M059J (cell line): ENCODE measurements at places on chromosomes 16 and 17.
A peak's percentile ranks its signal among the peaks of the same experiment; 100 is the strongest.

GRCh38 chr17:49590874-49591273 lies 15.2 kb downstream of the NXPH3 start:
- DNase-seq = no peak

GRCh38 chr16:88790312-88791211 lies 5.5 kb upstream of the PIEZO1 start:
- peak; percentile 41 for DNase-seq

DNA sequence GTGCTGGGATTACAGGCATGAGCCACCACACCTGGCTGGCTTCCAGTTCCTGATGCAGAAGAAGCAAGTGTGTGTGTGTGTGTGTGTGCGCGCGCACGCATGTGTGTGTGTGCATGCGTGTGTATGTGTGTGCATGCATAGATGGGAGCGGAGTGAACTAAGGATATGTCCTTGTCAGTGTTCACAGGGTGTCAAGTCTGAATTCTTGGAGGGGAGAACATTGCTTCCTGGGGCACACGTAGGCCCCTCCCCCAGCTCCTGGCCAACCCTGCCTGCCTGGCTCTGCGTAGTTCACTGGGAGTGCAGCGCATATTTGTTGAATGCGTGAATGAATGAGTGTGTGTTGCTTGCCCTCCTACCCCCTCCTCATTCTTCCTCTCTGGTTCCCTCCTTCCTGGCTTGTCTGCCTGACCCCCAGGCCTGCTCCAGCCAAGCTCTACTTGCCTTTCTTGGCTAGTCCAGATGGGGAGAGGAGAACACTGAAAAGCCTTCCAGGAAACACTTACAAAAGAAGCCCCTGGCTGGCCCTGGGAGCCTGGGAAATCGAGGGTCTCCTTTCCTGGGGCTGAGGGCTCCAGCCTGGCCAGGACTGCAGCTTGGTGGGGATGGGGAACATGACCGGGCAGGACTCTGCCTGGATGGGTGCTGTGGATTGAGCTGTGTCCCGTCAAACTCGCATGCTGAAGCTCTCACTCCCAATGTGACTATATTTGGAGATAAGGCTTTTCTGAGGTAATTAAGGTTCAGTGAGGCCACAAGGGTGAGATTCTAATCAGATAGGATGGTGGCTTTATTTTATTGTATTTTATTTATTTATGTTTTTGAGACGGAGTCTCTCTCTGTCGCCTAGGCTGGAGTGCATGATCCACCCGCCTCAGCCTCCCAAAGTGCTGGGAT lies 27.9 kb downstream of the IGFBP4 start:
- DNase-seq = no peak

DNA sequence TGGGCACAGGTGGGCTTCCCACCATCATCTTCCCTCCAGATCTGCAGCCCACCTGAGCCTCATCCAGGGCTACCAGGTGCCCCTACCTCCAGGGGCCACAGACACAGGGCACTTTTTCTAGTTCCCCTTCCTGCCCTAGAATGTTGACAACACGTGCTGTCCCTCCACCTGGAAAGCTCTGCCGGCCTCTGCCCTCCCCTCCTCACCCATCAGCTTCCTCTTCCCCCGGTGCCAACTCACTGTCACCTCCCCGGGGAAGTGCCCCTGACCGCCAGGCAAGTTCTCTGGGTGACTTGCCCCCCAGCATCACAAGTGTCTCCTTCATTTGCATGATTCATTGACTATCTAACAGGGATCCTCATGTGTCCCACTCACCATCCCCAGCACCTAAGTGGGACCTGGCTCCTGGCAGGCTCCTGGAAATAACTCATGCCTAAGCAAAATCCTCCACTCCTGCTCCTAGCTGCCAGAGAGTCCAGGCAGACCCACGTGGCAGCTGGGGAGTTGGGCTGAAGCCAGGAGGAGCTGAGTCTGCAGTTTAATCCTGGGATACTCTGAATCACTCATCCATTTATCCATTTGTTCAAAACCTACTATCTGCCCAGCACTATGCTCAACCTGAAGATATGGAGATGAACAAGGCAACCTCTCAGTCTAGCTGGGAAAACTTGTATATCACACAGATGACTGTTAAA lies 304.4 kb downstream of the FOXL1 start:
- peak; percentile 84 for DNase-seq

DNA sequence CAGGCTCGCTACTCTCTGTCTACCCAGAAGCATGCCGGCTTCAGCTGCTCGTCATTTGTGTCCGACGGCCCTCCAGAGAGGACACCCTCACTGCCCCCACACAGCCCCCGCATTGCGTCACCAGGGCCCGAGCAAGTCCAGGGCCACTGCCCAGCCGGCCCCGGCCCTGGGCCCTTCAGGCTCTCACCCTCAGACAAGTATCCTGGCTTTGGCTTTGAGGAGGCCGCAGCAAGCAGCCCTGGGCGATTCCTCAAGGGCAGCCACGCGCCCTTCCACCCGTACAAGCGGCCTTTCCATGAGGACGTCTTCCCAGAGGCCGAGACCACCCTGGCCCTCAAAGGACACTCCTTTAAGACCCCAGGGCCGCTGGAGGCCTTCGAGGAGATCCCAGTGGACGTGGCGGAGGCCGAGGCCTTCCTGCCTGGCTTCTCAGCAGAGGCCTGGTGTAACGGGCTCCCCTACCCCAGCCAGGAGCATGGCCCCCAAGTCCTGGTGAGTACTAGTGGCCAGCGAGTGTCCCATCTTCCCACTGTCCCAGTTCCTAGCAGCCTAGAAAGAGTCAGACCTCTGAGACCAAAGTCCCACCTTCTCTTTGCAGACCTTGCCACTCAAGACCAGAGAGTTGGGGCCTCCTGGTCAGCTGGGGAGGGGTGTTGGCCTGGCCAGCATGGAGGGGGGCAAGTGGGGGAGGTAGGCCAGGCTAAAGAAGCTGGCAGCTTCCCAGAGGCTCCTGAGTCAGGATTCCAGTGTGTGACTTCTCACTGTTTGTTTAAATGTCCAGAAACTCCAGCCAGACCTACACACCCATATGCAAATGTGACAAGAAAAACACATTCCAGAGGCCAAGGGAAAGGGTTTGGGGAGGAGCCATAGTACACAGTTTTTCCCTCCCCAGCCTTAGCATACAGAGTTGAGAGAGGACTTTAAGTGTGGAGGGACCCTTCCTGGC lies 18.6 kb downstream of the FOXN1 start:
- DNase-seq = peak; percentile 80

DNA sequence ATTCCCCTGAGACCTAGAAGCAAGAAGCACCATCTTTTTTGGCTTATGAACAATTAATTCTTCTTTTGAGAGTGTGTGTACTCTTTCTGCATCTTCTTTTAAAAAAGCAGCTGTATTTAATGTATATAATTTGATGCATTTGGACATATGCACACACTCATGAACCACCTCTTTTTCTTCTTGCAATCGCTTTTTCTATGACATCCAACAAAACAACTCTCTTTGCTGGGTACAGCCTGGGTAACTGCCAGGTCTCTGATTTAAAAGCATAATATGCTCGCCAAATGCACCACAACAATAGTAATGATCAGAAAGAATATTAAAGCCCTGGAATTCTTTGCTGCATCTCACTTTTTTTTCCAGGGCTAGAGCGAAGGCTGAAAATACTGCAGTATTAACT lies 97.3 kb downstream of the HAPSTR1 start:
- DNase-seq = no peak

- no peak for DNase-seq
Measured at GRCh38 chr17:37518826-37519225, 29.1 kb downstream of the DUSP14 start.

- no peak for DNase-seq
Measured at GRCh38 chr17:70274255-70274654, 104.9 kb downstream of the KCNJ2 start.

- no peak for DNase-seq
Measured at GRCh38 chr17:1351971-1352370, 48.1 kb downstream of the YWHAE start.

GRCh38 chr17:21287703-21288449 lies 3.4 kb downstream of the MAP2K3 start:
- DNase-seq = peak; percentile 99

- peak; percentile 46 for DNase-seq
Measured at GRCh38 chr17:51132964-51133319, 12.3 kb upstream of the SPAG9 start.

DNA sequence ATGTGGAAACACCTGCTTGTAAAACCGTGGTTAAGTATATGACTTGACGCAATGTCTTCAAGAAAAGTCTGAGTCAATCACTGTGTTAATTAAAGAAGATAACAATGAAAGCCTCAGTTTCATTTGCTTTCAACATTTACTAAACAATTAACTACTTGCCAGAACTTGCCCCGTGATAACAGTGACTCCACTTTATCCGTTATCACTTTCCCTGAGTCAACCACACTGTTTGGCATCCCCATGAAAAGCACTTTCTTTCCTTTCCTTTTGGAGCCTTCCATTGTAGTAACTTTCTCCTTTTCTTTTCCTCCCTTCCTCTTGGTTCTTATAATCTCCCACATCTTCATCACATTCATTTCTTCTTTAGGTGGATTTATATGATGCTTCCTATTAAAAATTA lies 435.1 kb upstream of the GOT2 start:
- DNase-seq = no peak

- no peak for DNase-seq
Measured at GRCh38 chr17:3660311-3660891, 8.0 kb downstream of the TAX1BP3 start.

GRCh38 chr17:15930426-15930825 lies 14.5 kb upstream of the ADORA2B start:
- peak; percentile 29 for DNase-seq

DNA sequence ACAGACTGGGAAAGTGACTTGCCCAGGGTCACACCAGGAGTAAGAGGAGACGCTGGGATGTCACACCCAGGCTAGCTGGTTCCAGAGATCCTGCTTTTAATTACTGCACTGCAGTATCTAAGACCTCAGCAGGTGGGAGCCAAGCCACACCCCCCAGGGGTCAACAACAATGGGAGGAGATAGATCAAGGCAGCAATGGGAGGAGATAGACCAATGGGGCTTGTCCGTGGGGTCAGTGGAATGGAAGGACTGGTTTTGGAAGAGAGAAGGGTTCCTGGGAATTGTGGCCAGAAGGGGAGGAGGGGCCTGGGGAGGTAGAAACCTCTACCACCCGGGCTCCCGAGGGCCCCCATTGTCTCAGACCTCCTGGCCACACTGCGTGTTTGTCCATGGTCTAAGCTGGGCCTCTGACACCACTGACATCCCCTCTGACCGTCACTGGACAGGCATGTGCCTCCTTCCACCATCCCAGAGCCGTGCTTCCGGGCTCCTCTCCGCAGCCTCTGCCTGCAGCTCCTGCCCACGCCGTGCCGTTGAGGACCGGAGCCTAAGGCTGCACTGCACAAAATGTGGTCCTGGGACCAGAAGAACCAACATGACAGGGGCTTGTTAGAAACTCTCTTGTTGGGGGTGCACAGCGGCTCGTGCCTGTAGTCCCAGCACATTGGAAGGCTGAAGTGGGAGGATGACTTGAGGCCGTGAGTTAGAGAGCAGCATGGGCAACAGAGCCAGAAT lies 69.8 kb upstream of the RPH3AL start:
- DNase-seq = no peak

GRCh38 chr17:80219763-80220053 lies 425 bp downstream of the SGSH start:
- no peak for DNase-seq

DNA sequence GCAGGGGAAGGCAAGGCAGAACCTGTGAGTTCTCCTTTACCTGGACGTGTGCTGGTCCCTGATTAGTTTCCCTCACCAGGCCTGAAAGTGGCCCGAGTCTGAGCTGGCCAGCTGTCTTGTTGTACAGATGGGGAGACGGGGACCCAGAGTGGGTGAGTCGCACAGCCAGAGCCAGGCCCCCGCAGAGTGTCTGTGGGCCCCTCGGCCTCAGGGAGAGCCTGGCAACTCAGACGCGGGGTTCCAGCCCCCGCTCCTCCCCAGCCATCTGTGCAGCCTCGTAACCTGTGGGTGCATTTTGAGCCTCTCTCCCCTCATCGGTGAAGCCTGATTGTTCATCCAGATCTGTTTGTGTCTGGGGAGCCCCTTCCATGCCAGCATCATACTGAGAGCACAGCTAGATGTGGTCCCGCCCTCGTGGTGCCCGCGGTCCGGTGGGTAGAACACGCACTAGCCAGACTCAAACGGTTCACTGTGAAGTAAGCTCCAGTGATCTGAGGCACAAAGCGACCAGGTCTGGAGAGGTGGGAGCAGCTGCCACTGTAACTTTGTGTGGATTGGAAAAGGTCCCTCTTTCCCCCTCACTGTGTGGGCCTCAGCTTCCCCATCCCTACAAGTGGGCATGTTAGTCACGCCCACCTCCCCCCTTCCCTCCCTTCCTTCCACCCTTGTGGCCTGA lies 6.0 kb upstream of the NDRG4 start:
- DNase-seq = no peak

- no peak for DNase-seq
Measured at GRCh38 chr17:29181226-29181625, 1.0 kb upstream of the MYO18A start.

- DNase-seq = no peak
Measured at GRCh38 chr16:69863401-69864281, 87.5 kb upstream of the CLEC18A start.

- DNase-seq = no peak
Measured at GRCh38 chr17:32318071-32318470, 23.9 kb downstream of the C17orf75 start.

GRCh38 chr17:16909472-16910246 lies 62.3 kb downstream of the TNFRSF13B start:
- no peak for DNase-seq

DNA sequence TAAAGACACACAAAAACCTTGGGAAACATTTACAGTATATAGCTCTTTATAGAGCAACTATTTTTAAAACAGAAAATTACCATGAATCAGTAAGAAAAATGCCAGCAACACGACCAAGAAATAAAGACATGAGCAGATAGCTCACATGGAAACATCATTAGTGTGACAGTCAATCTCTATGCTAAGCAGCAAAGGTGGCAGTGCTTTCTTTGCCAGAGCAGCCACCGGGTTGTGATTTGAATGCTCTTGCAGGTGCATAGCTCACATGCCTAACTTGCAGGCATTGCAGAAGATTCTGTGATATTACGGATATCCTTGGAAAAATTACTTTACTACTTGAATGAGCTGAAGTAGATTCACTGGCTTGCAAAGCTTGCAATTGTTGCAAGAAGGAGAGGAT lies 652.9 kb upstream of the C16orf82 start:
- no peak for DNase-seq

GRCh38 chr17:67369676-67370075 lies 3.3 kb upstream of the PSMD12 start:
- peak; percentile 7 for DNase-seq

DNA sequence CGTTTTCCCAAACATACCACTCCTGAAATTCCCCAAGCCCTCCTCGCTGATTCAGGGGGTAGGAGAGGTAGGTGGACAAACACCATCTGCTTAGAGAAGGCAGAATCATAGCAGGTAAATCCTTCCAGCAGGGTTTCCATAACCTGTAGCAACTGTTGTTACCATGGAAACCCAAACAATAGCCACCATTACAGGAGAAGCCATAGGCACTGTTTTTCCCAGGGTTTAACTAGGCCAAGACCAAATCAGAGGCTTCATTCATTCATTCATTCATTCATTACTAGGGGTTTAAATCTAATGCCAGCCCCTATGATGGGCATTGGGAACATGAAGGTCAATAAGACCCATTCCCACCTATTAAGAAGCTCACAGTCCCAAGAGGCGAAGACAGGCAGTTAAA lies 25.5 kb upstream of the CIITA start:
- peak; percentile 17 for DNase-seq

- peak; percentile 69 for DNase-seq
Measured at GRCh38 chr17:12301551-12301950, 280.9 kb downstream of the MAP2K4 start.

- peak; percentile 88 for DNase-seq
Measured at GRCh38 chr16:83305092-83305491, 502.7 kb upstream of the HSBP1 start.
